ENCODE measurements at places on chromosomes 3 and 15.

- no peak for DNase-seq
These were observed 22.0 kb upstream of the FAM3D start for GRCh38 chr3:58688574-58688973.

GRCh38 chr3:143604402-143605185 lies 243.7 kb downstream of the SLC9A9 start:
- DNase-seq, result no peak

GRCh38 chr15:91849180-91849579 lies 4.3 kb upstream of the SLCO3A1 start:
- DNase-seq, result no peak

- no peak for DNase-seq
These were observed 132.0 kb upstream of the TP63 start for GRCh38 chr3:189498995-189499704.

DNA sequence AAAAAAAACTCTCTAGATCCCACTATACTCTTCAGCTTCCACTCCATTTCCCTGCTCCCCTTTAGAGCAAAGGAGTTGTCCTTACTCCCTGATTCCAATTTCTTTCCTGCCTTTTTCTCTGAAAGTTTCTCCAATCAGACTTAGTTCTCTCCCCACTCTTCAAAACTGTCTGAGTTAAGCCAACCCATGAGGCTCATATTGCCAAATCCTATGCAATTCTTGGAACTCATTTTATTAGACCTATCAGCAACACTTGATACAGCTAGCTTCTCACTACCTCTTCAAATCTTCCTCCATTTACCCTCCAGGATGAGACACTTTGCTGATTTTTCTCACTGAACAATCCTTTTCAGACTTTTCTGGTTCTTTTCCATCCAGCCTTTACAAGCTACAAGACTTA lies 233.1 kb downstream of the THRB start:
- no peak for DNase-seq

DNA sequence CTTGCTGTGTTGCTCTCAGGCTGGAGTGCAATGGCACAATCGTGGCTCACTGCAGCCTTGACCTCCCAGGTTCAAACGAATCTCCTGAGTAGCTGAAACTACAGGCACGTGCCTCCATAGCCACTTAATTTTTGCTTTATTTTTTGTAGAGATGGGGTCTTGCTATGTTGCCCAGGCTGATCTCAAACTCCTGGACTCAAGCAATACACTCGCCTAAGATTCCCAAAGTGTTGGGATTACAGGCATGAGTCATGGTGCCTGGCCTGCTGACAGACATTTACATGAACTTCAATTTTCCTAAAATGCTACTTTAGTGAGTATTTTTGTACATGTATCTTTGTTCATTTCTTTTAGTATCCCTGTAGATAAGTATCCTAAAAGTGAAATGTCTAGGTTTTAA lies 132.3 kb downstream of the SUCLG2 start:
- no peak for DNase-seq

DNA sequence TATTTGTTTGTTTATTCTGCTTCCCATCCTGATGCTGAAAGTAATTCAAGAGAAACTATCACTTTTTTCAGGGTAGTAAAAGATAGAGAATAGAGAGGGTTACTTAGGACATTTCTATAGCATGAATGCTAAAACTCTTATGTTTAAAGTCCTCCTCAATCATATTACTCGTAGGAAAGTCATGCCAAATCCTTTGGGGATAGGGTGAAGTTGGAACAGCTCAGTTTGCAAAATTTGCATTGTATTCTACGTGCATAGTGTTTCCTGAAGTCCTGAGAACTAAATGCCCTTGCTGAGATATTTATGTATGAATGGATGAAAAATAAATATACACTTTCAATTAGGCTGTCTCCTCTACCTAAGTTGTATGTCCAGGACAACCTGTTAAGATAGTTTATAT lies 14.6 kb downstream of the PLSCR5 start:
- DNase-seq, result no peak

DNA sequence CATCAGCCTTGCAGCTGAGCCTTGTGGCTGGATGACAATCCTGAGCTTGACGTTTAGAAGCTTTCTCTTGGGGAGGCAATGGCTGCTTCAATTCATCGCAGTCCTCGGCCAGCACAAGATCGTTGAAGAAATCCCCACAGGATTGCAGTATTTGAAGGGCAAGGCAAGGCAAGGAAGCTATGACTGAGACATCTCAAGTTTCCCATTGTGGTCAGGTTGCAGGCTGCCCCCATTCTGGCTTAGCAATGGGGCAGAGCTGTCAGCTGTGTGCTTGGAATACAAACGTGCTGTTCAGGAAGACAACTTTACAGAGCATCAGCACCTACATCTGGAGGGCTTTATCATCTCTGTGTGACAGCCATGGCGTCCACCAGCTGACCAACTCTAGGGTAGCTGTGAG lies 275.9 kb upstream of the TBL1XR1 start:
- no peak for DNase-seq

DNA sequence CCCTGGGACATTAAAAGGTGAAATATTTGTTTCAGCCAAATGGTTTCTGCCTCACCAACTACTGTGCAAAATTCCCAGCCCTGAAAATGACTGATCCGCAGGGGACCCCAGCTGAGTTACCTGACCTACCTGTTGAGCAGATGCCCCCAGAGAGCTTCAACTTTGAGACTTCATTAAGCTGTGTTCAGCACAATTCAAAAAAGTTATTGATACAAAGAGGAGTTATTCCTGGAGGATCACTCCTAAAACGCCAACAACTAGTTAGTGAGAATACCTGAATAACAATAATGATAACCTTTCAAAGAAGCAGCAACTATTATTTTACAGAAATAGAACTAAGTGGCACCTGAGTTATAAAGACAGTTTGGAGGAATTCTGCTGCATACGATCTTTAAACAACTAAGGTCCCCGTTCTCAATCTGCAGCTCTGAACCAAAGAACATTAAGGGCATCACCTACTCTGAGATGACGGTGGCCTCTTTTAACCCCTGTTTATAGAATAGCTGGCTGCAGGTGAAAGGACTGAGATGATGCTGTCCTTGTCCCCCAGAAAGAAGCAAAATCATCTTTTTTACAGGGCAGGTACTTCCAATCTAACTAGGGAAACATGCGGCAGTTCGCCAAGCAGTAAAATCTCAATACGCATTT lies 659 bp downstream of the GADL1 start:
- no peak for DNase-seq
